ENCODE measurements at places on chromosomes 7 and 10.

GRCh38 chr7:24427048-24427447, 143.1 kb downstream of the NPY start:
- DNase-seq, result no peak

DNA sequence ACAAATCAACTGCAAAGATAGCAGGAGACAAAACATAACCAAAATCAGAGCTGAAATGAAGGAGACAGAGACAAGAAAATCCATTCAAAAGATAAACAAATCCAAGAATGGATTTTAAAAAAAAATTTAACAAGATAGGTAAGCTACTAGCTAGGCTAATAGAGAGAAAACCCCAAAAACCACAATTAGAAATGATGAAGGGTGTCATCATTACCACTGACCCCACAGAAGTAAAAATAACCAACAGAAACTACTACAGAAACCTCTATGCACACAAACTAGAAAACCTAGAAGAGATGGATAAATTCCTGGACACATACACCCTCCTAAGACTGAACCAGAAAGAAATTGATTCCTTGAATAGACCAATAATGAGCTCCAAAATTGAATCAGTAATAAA, 117.6 kb downstream of the DNAJC1 start:
- no peak for DNase-seq

DNA sequence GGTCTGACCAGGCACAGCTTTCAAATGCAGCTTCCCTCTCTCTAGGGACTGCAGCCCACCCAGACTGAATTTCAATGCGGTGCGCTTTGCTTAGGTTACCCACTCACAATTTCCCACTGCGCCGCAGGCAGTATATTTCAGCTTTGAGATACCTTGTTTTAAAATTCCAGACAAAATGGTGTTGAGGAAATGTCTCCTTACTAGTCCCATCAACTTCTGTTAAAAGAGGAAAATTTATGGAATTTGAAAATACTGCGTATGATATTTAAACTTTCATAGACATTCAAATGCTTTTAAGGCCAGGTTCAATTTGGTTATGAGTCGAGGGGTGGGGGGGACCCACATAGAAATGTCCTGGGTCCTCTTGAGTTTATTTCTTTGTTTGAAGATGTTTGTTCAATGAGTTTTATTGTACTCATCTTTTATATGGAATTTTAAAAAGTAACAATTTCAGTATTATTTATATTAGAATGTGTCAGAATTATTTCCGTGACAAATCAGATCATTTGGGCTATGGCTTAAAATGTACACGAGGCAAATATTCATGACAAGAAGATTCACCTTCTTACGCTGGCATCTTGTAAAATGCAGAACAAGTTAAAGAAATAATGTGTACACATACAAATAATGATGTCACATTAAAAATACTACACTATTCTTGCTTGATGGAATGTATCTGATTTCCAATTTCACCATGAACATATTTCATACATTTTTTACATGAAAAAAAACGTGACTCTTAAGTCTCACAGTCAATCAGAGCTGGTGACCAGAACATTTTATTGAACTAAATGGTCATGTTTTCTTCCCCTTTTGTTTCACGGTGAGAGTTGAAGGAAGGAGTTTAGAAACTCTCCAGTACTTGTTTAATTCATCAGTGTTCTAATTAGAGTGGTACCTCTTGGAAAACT, 1.3 kb downstream of the IKZF1 start:
- no peak for DNase-seq

- no peak for DNase-seq
Measured at GRCh38 chr7:157840914-157841772, 504.3 kb downstream of the DNAJB6 start.

DNA sequence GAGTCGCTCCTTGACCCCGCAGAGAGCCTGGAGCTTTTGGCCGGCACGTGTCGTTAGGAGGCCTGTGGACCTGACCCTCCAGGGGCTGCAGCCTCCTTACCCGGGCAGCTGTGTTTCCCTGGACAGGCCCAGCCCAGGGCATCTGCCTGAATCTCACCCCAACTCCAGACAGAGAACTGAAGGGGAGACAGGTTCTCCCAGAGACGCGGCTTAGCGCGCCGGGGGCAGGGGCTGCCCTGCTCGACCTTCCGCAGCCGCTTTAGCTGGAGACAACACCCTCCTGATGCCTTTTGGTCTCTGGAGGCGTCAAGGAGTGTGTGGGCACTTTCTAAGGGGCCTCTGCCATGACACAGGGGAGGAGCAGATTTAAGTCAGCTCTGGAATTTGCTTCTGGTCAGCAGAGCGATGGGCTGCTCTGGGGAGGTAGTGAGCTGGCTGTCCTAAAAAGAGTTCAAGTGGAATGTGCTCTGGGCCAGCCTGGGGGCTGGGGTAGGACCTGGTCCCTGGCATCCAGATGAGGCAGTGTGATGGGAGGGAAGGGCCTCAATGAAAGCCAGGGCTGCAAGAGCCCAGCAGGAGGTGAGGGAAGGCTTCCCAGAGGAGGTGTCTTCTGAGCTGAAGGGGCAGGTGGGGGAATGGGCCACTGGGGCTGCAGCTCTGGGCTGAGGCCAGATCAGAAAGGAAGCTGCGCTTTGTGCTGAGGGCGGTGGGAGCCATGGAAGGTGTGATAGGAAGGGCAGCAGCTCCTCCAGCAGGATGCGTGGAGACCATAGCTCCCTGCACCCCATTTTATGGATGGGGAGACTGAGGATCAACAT, 5.8 kb downstream of the GRIFIN start:
- no peak for DNase-seq

- no peak for DNase-seq
Measured at GRCh38 chr10:101151395-101151794, 20.3 kb downstream of the TLX1 start.

DNA sequence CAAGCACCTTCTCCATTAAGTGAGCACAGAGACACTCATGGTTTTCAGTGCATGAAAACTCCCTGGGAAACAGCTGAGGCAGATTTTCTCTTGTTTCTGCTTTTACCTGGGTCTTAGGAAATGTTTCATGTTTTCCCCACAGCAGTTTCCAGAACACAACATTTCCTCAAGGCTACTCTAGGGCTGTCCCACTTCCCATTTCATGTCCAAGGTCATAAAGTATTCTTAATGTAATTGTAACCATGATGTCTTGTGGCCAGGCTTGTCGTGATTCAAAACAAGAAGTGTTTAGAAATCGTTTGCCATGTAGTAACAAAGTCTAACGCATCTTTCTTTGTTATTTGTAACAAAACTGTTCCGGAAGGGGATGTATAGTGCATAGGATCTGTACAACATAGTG, 83.8 kb upstream of the NRP1 start:
- no peak for DNase-seq

DNA sequence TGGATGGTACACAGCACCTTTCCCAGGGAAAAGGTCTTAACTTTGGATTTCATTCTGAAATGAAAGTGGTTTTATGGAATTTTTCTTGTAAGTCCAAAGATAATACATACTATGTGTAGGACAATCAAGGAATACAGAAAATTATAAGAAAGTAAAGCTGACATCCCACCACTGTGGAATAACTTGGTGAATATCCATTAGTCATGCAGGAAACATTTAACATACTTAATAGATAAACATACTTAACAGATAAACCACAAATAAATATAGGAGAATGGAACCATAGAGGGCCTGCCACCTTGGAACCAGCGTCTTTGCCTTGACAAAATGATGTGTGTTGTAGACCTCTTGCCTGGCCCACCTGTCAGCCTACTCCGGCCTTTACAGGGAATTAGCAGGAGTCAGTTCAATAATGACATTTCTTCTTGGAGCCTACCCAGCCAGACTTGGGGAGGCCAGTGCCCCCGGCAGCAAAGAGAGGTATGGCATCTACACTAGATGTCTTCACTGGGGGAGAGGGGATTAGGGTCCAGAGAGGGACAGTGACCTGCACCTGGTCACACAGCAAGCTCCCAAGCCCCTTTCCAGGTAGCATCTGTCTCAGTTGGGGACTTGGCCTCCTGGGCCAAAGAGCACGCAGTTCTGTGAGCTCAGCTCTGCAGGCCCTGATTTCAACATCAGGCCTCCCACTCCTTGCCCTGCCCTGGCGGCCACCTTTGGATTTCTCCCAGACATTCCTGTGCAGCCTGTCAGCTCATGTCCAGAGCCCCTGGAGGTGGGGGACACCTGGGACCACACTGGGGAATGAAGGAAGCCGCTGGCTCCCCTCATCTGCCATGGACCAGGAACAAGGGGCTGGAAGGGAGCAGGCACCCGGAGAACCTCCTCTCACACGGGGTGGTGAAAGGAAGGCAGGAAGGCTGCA, 112.6 kb upstream of the PPIF start:
- DNase-seq, result no peak

- DNase-seq, result no peak
Measured at GRCh38 chr7:69047151-69047754, 551.0 kb upstream of the AUTS2 start.

DNA sequence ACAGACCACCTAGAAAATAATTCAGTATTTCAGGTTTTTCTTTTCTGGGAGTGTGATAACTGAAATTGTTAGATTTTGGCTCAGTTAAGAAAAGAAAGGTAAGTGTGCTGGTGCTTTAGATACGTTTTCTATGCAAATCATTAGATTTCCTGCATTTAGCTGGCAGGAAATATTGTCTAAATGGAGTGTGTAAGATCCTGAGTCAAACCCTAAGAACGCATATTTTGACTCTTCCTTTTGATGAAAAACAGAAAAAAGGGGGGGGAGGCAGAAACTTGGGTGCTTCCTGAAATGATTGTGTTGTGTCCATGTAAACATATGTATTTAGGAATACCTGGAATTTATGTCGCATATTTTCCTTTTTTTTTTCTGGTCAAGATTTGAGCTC, 1.2 kb downstream of the GRK5 start:
- no peak for DNase-seq

DNA sequence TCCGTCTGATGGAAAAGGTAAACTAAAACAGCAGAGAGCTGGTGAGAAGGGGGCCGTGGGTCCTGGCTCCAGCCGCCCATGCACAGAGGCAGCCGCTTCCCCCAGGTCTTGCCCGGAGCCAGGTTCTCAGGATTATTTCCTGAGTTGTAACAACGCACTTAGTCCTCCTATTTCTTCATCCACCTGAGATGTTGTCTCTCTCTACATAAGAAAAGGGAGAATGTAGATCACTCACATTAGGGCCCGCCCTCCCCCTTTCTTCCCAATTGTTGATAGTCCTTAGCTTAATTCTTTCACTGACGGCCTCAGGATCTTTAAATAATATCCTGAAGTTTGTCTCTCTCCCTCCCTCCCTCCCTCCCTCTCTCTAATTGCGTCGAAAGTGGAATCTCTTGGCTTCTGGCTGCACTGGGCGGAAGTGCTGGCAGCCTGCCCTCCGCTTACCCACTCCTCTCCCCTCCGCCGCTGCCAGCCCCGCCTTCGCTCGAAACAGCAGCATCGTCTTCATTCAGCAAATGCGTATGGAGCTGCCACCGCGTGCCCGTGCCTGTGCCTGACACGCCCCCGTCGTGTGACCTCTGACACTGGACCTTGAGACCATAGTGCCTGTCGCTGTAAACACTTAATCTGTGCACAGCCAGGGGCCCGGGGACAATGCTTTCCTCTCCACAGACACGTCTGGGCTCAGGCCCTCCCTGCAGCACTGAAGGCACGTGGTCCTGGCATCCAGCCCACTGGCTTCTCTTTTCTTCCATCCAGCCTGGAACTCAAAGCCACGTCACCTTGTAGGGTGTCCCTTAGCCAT, 174.5 kb upstream of the PPP2R2D start:
- no peak for DNase-seq

GRCh38 chr10:121158988-121159579, 307.9 kb downstream of the WDR11 start:
- no peak for DNase-seq

DNA sequence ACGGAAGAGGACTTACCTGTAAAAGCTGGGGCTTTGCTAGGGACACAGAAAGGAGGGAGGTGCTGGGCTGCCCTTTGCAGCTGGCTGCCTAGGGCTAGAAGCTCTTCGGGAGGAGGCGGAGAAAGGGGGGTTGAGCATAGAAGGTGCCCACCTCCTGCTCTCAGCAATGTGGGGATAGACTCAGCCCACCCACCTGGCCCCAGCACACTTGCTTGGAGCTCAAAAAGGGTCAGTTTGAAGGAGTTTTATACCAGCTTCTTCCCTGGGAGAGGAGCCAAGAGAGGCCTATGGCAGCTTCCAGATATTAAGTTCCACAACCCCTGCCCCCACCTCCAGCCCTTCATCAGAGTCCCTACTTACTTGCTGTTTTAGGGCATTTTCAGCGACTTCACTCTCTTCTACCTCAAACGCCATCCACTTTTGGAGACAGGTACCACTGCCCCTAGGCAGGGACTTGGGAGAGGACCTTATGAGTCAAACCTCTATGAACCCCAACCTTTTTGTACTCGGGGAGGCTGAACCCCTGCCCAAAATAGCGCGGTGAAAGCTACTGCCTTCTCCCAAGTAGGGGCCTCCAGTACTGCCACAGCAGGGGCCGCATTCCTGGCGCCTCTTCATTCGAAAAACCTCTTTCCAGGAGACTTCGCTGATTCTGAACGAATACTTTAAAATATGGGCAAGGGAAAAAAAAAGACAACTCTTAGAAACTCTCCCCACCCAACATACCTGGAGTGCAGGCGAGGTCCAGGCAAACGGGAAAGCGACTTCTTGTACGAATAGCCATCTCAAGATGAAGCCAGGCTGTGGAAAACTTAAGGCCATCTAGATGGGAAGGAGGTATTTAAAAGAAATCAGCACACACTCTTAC, 1.2 kb upstream of the EVX1 start:
- no peak for DNase-seq

DNA sequence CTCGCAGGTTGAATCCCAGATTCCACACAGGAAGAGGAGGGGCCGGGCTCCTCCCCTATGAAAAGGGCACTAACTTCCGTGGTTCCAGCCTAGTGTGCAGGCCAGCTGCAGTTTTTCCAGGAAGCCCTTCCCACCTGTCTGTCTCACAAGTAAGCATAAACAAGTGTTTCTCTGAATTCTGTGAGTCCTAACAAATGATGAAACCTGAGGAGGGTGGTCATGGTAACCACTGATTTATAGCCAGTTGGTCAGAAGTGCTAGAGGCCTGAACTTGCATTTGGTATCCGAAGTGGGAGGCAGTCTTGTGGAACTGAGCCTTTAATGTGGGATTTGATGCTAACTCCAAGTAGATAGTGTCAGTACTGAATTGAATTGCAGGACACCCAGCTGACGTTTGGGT, 54.7 kb upstream of the STEAP4 start:
- DNase-seq, result no peak

- DNase-seq, result no peak
Measured at GRCh38 chr10:6748981-6749635, 169.0 kb upstream of the PRKCQ start.

GRCh38 chr7:74064696-74065095, 18.9 kb upstream of the LIMK1 start:
- DNase-seq, result no peak

DNA sequence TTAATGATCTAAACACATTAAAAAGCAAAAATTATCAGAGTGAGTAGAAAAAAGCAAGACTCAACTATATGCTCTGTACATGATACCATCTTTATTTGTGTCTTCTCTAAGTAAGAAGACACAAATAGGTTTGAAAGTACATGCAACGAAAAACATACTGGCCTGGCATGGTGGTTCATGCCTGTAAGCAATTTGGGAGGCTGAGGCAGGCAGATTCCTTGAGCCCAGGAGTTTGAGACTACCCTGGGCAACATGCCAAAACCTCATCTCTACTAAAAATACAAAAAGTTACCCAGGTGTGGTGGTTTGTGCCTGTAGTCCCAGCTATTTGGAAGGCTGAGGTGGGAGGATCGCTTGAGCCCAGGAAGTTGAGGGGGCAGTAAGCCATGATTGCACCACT, 78.1 kb upstream of the TOMM7 start:
- DNase-seq, result no peak

- no peak for DNase-seq
Measured at GRCh38 chr7:149685455-149685854, 87.9 kb downstream of the ZNF467 start.
